ENCODE measurements at places on chromosomes 6 and 20.

GRCh38 chr6:127566651-127567050 lies 10.3 kb upstream of the C6orf58 start:
- no peak for DNase-seq

- no peak for DNase-seq
Measured at GRCh38 chr6:20564269-20564668, 30.0 kb downstream of the CDKAL1 start.

DNA sequence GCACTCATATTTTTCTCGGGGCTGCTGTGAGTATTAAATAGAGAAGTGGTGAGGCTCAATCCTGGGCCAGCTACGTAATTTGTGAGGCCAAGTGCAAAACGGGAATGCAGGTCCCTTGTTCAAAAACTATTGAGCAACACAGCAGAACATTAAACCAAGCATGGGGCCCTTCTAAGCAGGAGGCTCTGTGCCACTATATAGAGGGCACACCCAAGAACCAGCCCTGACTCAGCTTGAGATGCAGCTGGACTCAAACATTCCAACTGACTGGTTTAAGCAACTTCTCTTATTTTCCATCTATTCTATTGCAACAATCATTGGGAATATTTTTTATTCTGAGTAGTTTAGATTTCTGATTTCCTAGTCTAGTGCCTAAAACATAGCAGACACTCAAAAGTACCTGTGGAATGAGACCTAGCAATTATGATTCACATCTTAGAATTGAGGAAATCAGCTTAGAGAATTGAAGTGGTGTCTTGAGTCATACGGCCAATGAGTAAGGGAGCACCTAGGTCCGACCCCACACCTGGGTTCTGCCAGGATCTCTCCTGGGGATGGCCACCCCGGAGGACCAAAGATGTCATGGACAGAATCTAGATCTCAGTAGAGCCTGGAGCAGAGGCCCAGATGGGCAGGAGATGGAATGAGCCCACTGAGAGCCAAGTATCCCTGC lies 1.3 kb downstream of the SIRPB2 start:
- DNase-seq: no peak

DNA sequence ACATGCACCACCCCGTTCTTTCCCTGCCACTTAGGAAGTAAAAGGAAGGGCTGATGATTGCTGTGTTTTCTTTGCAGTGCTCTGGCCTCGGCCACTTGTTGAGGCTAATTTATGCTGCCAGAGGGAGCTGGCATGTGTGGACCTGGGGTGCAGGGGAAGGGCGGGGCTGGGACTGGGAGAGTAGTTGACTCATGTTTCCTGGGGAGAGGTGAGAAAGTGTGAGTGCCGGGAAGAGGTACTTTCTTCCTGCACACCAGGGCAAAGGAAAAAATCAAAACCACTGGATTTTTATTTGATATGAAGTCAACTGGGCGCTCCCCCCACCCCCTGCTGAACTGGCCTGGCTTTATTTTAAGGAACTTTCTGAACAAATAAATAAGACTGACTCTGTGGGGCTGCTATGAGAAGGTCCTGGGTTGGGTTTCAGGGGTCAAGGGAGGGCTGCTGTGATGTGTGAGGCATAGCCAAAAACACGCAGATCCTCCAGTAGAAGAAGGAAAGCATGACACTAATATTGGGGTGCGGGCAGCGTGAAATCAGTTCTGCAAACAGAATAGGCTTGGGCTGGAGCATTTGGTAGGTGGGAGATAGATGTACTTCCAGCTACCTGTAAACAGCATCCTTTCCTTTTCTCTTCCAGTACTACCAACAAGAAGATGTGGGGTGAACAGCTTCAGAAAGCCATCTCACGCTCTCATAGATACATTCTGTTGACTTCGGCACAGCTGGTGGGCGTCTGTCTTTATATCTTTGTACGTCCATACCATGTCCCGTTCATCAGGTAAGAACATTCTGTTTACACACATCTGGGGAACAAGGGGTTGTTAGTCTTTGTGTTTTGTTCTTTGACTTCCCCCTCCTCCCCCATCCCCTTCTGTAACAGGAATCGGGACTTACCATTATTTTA lies 87.5 kb downstream of the SYNJ2 start:
- DNase-seq: no peak

GRCh38 chr6:127938701-127939100 lies 37.8 kb upstream of the THEMIS start:
- DNase-seq: no peak

GRCh38 chr20:51500936-51501335 lies 41.6 kb downstream of the NFATC2 start:
- DNase-seq: no peak

GRCh38 chr20:39019805-39020325 lies 57.7 kb downstream of the DHX35 start:
- DNase-seq: peak; percentile 79

- no peak for DNase-seq
Measured at GRCh38 chr6:118724211-118724610, 72.8 kb upstream of the CEP85L start.

GRCh38 chr6:1437553-1438406 lies 48.4 kb downstream of the FOXF2 start:
- DNase-seq: no peak

- no peak for DNase-seq
Measured at GRCh38 chr6:25034431-25034921, 98.7 kb upstream of the RIPOR2 start.

DNA sequence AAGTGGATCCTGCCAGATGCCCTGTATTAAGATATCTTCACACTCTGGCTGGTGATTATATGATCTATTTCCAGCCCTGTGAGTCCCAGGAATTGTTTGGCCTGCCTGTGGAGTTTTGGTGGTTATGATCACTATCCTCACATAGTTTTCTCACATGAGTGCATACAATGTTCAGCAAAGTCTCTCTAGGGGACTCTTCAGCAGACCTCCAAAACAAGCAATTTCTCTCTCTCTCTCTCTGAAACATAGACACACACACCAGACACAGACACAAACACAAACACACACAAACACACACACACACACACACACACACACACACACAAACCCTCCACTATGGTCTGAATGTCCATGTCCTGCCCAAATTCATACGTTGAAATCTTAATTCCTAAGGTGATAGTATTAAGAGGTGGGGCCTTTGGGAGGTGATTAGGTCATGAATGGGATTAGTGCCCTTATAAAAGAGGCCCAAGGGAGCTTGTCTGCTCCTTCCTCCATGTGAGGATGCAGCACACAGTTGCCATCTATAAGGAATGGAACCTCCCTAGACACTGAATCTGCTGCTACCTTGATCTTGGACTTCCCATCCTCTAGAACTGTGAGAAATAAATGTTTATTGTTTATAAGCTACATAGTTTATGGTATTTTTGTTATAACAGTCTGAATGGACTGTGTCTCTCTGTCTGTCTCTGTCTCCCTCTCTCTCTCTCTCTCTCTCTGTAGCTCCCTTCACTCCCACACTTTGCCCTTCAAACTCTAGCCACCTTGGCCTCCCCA lies 22.0 kb upstream of the SYNJ2 start:
- DNase-seq: no peak

DNA sequence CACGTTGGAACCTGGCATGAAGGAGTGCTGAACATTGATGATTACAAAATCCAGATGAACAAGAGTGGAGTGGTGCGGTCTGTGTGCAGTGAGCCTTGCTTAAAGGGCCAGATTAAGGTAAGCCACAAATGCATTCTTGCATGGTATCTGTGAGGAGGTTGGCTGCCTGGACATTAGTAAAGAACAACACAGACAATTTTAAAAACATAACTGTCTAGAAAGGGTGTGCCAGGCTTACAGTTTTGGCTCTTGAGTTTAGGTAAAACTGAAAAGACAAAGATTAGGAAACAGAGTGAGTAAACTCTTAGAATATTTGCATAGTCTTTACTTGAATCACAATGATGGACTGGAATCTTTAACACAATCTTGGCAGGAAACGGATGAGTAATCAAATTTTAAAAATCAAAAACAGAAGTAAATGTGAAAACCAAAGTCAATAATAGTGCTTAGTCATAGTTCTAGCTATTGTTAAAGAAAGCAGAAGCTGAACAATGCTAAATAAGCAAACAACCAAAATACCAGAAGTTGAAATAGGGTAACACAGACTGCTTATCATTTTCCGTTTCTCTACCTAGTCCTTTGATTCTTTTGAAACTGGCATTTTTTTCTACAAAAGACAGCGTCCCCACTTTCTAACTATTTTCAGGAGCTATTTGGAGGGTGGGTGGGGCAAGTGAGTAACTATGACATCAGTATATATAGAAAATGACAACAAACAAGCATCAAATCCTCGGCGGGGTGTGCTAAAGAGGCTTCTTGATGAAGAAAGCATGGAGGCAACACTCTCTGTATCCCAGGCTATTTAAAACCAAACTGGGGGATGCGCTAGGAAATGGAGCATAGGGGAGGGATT lies 185.8 kb upstream of the RAB32 start:
- DNase-seq: peak; percentile 13

DNA sequence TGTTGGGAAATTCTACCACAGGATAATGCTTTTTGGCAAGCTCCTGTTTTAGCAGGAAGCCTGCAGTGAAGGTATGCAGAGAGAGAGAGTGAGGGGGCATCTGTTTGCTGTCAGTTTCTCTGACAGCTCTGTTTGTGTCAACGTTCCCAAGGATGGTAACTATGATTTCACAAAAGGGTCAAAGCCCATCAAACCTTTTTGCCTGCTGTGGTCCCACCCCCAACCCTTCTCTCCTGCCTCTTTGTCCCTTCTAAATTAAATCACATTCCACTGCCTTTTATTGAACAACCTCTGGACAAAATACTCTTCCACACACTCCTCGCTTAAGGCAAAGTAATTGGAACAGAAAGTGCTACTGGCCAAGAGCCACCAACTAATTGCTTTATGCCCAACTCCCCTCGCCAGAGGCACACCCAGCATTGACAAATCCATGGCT lies 128.3 kb downstream of the TSHZ2 start:
- DNase-seq: no peak

- DNase-seq: no peak
Measured at GRCh38 chr6:8219352-8219943, 117.1 kb upstream of the EEF1E1 start.

- no peak for DNase-seq
Measured at GRCh38 chr6:82118150-82118562, 129.4 kb downstream of the IBTK start.

DNA sequence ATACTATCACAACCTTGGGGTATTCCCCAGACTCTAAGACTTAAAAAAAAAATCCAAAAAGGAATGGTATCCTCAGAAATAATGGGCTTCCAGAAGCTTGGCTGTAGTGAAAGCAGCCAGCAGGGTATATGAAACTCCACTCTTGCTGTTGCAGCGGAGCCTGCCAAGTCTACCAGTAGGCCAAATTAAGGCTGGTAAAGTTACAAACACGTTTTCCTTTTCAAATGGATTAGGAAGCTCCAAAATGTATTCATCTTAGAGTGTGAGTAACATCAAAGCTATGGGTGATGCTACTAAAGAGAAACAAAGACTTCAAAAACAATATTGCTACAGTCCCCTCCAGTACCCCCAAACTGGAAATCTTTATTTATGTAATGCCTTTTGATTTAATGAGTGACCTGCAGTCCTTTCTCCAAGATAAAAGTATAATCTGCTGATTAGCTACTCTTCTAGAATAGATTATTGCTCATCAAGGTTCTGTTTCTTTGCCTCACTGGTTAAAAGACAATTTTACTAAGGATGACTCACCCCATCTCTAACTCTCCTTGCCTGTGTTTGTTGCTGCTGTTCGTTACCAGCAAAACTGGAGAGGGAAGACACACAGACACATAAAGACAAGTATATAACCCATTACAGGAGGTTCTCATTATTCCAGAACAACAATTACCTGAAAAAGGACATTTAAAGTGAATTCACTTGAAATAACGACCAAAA lies 84.9 kb downstream of the BTBD9 start:
- DNase-seq: no peak

DNA sequence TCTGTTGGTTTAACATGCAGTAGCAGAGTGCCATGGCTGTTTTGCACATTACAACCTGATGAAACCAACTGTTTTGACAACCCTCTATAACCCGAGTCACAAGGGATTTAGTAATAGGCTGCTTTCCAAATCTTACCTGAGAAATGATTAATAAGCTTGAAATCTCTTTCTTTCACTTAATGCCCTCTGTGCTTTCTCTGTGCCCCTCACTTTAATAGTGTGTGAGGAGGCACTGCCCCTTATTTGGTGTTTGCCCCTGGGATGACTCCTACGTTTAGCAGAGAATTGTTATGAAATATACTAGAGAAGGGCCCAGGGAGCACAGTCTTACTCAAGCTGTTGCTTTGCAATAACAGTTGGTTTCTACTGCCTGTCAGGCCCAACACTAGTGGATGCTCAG lies 31.0 kb upstream of the PTCHD4 start:
- no peak for DNase-seq

- no peak for DNase-seq
Measured at GRCh38 chr6:16130437-16130891, 1.6 kb downstream of the MYLIP start.

DNA sequence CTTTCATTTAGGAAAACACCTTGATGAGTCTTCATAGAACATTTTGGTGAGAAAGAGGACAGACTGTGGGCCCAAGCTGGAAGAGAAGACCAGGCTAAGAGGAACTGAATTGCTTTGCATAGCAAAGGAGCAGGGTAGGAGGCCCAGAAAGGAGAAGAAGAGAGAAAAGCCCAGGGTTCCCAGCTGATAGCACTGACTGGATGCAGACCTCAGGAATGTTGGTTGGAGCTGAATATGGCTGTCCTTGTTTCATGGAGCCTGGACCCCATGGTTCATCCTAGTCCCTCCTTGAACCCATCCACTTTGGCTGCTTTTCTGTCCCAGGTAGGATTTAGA lies 18.0 kb upstream of the ZFAND3 start:
- no peak for DNase-seq

DNA sequence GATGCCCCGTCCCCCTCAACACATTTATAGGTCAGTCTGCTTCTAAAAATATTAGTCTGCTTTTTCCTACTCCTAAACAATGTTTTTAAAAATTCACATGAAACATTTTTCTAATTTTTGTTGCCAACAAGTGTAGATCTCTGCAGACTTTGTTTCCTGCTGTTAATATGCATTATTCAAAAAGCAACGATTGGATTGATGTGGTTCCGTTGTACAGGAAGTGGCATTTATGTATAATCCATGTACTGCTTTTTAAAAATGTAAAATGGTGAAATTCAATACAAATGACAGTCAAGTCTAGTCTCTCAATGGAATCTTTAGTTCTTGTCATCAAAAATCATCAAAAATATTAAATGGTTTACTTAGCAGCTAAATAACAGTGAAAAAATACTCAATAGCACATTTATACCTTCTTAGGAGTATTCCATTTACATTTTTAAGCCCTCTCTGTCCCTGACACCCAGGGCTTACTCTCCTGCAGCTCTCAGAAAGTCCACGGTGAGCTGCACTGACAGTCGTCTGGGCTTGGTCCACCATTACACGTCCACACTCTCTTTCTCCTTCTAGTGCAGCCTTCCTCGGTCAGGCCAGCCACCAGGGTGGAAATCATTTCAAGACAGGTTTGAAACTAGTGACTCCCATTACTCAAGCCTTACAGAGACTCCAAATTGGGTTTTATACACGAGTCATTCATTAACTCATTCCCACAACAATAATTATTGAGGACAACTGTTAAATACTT lies 211.5 kb downstream of the TMEM200A start:
- DNase-seq: no peak

All from GM12878 (cell line).